ENCODE measurements at places on chromosomes 6 and 20. TPM values are rescaled to one million over a fixed set of nuclear protein-coding genes. Genes with fewer than 3 reads are reported as not detected.

Gene CLIC1
- 552 TPM for total RNA-seq

Gene MYMX
- total RNA-seq, result not detected

Gene TMC2
- not detected for total RNA-seq

Gene MOG
- total RNA-seq, result not detected

Data from lung microvascular endothelial cell (primary cell).